Stimulated activated CD4-positive, alpha-beta T cell treated with anti-CD3 and anti-CD28 coated beads, TNF-alpha, amount 100 ng/mL, for 24 hours (primary cell): ENCODE measurements at places on chromosomes 2 and 18.

DNA sequence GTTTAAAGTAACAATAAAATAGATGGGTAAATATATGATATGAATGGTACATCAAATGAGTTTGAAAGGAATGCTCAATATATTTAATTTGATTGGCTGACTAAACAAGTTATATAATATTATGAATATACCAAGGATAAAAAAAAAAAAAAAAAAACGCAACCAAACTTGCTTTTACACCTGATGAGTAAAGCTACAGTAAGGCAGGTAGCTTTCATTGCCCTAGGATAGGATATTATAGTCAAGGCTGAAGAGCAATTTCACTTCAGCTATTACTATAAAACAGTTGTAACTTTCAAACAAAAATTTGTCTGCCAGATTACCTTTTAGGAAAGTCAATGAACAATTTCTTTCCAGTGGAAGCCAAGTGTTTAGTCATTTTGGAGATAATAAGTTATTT, 56.8 kb upstream of the PEX13 start:
- no peak for DNase-seq

GRCh38 chr2:129759472-129760010, 219.9 kb upstream of the RAB6C start:
- no peak for DNase-seq

GRCh38 chr2:20018601-20019152, 6.2 kb upstream of the MATN3 start:
- DNase-seq: no peak

DNA sequence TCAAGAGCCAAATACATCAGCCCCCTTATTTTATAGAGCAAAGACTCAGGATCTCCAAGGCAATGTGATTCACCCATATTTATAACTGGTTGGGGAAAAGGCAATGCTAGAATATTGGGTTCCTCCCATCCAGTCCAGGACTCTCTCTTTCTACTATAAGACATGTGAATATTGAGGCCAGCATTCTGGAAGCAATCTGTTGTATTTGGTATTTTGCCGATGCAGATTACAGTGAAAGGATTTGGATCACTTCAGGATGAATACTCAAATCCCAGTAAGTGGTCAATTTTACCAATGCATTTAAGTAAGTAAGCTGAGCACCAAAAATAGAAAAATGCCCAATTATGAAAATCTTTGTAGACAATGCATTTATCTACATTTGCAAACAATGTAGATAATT, 1834.7 kb upstream of the PIK3C3 start:
- DNase-seq: no peak

- no peak for DNase-seq
Measured at GRCh38 chr2:196214156-196214555, 42.8 kb upstream of the STK17B start.

GRCh38 chr18:50911006-50911405, 32.1 kb downstream of the ME2 start:
- DNase-seq: no peak
